ENCODE measurements at places on chromosomes 16 and 17.

DNA sequence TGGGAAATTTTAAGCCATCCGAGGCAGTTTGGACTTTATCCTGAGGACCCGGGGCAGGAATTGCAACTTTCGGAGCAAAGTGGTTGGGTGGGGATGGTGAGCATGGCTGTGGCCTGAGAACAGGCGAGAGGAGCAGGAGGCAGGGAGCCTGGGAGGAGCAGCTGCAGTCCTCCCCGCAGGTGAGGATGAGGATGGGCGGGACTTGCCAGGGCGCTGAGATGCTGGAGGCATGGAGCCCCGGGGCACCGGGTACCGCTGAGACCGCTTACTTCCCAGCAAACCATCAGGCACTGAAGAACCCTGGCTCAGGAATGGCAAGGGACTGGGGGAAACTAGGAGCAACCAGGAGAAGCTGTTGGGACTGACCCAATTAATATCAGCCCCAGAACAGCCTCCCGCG lies 210.8 kb downstream of the GSG1L start:
- H3K27me3 ChIP-seq: peaks cover 21% of the 10 kb centered on the region
- no peak overlapping the region for H3K4me3 ChIP-seq
- H3K4me1 ChIP-seq: no peaks in the 10 kb centered on the region
- no peak overlapping the region for H3K27ac ChIP-seq
- peak; percentile 35 for DNase-seq
- H3K36me3 ChIP-seq: no peaks in the 10 kb centered on the region

GRCh38 chr17:63544467-63545301 lies 5.6 kb upstream of the DCAF7 start:
- DNase-seq: no peak
- H3K4me3 ChIP-seq: no peak overlapping the region
- no peaks in the 10 kb centered on the region for H3K36me3 ChIP-seq
- no peaks in the 10 kb centered on the region for H3K4me1 ChIP-seq
- H3K27me3 ChIP-seq: peaks cover 3% of the 10 kb centered on the region

DNA sequence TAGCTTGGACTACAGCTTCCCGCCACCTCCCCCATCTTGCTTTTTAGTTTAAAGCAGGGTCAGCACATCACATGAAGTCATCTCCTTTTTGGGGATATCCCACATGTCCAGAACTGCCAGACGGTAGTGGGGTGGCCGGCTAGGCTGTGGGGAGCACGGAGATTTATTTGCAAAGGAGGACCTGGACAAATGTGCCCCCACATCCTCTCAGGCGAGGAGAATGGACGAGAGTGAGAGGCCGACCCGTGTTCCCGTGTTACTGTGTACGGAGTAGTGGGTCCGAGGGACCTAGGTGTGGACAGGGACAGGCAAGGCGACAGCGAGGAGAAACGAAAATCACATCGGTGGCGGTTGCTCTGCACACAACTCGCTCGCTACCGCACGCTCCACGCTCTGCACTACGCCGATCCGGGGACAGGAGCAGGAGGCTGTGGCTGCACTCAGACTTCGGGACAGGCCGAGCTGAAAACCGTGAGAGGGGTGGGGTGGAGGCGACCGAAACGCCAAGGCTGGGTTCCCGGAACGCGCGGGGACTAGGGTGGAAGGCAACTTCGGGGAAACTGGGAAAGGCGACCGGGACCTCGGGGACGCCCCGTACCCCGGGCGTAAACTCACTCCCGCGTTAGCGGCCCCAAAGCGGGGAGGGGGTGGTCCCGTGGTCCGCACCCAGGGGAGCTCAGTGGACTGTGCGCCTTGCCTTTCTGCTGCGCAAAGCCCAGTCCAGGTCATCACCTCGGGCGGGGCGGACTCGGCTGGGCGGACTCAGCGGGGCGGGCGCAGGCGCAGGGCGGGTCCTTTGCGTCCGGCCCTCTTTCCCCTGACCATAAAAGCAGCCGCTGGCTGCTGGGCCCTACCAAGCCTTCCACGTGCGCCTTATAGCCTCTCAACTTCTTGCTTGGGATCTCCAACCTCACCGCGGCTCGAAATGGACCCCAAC lies at the start of gene MT1A:
MT1A (plus strand) TSS at position 853 of the 937 bp plus-strand sequence; CDS start at position 926, 73 bp downstream.
- no peak within 1 kb of the TSS for H3K4me3 ChIP-seq
- no peaks in the 10 kb centered on the region for H3K27me3 ChIP-seq
- no peaks in the 10 kb centered on the region for H3K4me1 ChIP-seq
- no peaks in the 10 kb centered on the region for H3K36me3 ChIP-seq

GRCh38 chr16:11581678-11582077 lies 5.0 kb downstream of the LITAF start:
- peaks cover 28% of the 10 kb centered on the region for H3K36me3 ChIP-seq
- H3K27ac ChIP-seq: no peak overlapping the region
- H3K4me3 ChIP-seq: no peak overlapping the region
- peaks cover 32% of the 10 kb centered on the region for H3K4me1 ChIP-seq

- peaks cover 9% of the 10 kb centered on the region for H3K36me3 ChIP-seq
- peak within 1 kb of the TSS; percentile 56 for H3K4me3 ChIP-seq
Measured at GRCh38 chr17:1627982-1628855, at the start of gene SLC43A2. TSS of gene SLC43A2 (minus strand) at chr17:1628834. CDS start at chr17:1627874, 960 bp downstream.

- peaks cover 48% of the 10 kb centered on the region for H3K4me1 ChIP-seq
- DNase-seq: no peak
- H3K27me3 ChIP-seq: no peaks in the 10 kb centered on the region
- peak overlapping the region; percentile 31 for H3K27ac ChIP-seq
Measured at GRCh38 chr17:65039336-65039988, 17.1 kb downstream of the GNA13 start.

GRCh38 chr17:41627316-41628072 lies 3.1 kb upstream of the KRT17 start:
- H3K27me3 ChIP-seq: no peaks in the 10 kb centered on the region
- H3K4me1 ChIP-seq: peaks cover 15% of the 10 kb centered on the region
- peak overlapping the region; percentile 99 for H3K27ac ChIP-seq
- no peak overlapping the region for H3K4me3 ChIP-seq

- H3K27ac ChIP-seq: no peak overlapping the region
- no peaks in the 10 kb centered on the region for H3K27me3 ChIP-seq
- no peak for DNase-seq
Measured at GRCh38 chr16:89498839-89499238, 8.5 kb upstream of the ANKRD11 start.
